ENCODE measurements at places on chromosomes 16 and 17. TPM values are rescaled to one million over a fixed set of nuclear protein-coding genes. Genes with fewer than 3 reads are reported as not detected.

The GLP2R gene
- 0.05 TPM for total RNA-seq

The IGFALS gene
- total RNA-seq, result 0.19 TPM

The PYY gene
- total RNA-seq, result not detected

The DRC3 gene
- 1.9 TPM for total RNA-seq

The CPNE7 gene
- not detected for total RNA-seq

DNA sequence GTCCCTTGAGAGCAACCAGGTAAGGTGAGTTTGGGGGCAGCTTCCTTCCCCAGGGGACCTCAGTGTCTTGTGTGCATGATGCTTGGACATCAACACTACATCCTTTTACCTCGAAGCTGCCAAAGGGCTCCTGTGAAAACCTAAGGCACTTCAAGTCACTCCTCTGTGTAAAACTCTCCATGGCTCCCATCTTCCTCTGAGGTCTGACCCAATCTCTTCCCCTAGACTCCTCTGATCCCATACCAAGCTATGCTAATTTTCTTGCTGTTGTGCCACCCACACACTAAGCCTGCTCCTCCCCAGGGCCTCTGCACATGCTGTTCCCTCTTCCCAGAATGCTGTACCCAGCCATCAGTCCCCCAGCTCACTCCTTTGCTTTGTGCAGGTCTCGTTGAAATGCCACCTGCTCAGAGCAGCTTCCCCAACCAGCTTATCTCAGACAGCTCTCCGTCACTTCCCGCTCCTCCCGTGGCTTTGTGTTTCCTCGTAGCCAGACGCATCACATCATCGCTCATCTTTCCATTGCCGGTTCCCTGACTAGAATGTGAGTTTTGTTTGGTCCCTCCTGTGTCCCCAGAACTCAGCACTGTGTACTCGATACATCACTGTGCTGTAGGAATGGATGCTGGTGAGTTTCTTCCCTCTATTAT, 78.4 kb downstream of the CNGB1 start:
- DNase-seq, result peak; percentile 89

DNA sequence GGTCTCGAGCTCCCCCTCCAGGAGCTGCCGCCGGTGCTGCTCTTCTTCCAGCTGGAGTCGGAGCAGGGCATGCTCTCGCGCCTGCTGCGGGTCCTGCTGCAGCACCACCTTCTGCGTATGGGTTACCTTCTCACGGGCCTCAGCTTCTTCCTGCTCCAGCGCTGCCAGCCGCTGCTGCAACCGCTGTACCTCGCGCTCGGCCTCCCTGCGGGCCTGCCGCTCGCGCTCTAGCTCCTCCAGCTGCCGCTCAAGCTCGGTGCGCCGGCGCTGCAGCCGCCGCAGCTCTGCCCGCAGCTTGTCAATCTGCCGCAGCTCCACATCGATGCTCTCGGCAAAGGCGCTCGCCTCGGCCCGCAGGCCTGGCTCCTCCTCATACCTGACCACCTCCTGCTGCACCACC, 36.9 kb downstream of the UBN1 start:
- DNase-seq, result no peak

DNA sequence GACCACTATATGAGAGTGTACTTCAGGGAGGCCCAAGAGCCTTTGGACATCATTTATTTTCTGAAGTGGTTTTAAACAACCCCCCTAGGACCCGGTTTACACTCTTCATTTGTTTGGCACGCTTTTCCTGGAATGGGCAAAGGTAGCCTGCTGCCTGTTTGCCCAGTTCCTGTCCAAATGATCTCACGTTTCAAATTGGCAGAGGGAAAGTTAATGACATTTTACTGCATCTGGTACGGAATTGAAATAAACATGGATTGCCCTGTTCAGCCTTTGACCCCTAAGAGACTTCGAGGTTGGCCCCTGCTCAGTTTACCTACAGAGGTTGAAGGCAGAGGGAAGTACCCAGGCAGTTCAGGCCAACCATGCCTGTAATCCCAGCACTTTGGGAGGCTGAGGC, 5.8 kb upstream of the RPRML start:
- no peak for DNase-seq

GRCh38 chr17:7478276-7479212, 887 bp downstream of the ZBTB4 start:
- no peak for DNase-seq

GRCh38 chr17:50642071-50642721, 7.5 kb downstream of the ABCC3 start:
- no peak for DNase-seq

DNA sequence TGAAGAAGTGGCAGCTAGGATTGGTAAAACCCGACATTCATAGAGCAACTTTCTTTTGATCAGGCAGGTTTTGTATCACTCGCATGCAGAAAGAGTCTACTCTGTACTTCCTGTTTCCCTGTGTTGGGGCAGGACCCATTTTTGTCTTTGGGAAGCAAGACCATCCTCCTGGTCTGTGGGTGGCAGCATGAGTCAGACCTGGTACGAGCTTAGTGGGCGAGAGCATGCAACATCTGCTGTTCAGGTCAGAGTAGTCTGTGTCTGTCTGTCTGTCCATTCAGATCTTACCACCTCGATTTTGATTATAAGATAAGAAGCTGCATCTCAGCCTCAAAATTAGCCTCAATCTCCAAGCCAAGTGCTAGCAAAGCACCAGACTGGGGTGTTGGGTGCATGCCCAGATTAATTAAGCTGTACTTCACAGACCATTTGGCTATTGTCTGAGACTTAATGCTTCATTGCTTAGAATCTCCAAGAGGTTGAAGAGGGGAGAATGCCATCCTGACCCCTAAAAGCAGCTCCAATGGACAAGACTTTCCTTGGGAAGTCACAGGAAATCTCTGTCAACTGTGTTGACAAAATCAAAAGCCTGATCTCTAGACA, 110.9 kb downstream of the XYLT1 start:
- DNase-seq, result no peak

DNA sequence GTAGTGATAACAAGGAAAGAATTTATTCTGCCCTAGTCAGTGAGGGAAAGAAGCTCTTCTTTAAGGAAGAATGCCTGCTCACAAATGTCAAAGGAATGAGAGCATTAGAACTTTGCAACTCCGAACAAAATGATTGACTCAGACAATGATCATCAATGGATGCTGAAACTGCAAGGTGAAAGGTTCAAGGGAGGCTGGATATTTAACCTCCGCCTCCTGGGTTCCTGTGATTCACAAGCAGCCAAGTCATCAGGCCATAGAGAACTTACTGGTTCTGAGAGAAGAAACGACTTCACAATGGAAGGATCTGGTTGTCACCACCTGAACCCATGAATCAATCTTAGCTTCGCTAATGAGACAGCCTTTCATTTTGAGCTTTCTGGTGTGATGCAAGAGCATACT, 16.0 kb upstream of the SCNN1B start:
- no peak for DNase-seq

- DNase-seq, result no peak
These were observed 16.2 kb downstream of the WWOX start for GRCh38 chr16:78115659-78116058.

- no peak for DNase-seq
These were observed 194.3 kb downstream of the C16orf78 start for GRCh38 chr16:49567950-49568349.

DNA sequence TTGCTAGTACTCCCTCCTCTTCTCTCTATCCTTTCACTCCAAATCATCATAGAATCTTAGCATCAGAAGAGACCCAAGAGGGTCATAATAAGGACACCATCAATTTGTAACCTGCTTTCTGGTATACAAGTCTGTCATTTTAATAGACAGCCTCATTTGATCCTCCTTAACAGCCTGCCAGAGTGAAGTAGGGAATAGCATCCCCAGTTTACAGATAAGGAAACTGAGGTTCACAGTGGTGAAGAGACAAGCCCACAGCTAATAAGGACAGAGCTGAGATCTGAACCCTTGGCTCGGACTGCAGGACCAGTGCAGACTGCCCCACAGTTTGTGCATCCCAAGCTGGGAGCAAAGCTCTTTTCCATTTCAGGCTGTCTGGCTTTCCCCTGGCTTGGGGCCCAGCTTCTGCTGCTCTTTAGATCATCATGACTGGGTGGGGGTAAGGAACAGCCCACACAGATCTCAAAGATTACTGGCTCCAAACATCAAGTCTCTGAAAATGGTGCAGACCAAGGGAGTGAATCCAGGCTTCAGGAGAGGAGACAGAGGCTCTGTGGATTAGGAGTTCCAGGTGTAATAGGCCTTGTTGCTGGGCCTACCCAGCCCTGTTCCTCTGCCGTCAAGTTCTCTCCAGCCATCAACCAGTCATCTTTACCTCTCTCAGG, 10.3 kb upstream of the IGFBP4 start:
- DNase-seq, result no peak

DNA sequence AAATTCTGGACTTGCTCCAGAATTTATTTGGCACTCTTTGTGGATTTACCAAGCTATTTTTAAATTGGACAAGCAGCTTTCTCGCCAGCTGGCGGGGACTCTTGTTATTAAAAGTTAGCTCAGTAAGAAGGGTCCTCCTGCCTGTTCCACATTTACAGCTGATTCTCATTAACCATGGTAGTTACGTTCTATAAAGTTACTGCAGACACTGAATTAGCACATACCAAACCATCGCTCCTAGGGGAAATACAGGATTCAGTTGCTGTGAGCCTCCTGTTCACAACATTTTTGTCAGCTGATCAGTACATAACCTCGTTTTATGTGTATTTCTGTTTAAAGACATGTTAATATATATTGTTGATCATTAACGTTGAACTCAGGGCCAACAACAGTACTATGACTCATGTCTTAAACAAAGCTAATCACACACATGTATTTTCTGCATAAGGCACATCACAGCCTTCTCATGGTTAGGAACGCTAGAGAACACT, 4.2 kb downstream of the LDAF1 start:
- DNase-seq, result peak; percentile 83

Data from cardiac septum (tissue), 1 donor.